ENCODE measurements at places on chromosomes 2 and 18.
A peak's percentile ranks its signal among the peaks of the same experiment; 100 is the strongest.

GRCh38 chr2:71156573-71156972 is 26.1 kb downstream of the MPHOSPH10 start:
- DNase-seq, result no peak

GRCh38 chr2:216959433-216959832 is 99.6 kb upstream of the TNP1 start:
- no peak for DNase-seq

- DNase-seq, result no peak
These were observed 130.1 kb downstream of the RAB3GAP1 start for GRCh38 chr2:135182190-135182589.

GRCh38 chr2:46942143-46942526 is 26.5 kb upstream of the MCFD2 start:
- DNase-seq, result peak; percentile 18

DNA sequence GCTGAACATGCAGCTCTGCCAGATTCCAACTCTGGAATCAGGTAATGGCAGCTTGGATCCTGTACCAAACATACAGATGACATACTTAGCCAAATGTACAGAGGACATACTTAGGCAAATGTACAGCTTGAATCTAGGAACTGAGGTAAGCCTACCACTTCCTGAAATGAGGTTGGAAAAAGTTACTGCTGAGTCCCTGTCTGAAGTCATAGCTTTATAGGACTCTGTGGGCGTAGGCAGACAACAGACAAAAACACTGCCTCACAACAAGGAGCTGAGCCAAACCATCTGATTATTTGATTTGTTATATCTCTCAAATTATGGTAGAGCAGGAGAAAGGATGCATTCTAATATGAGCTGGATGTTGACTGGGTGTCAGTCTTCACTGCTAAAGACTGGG is 290.2 kb upstream of the TCF4 start:
- no peak for DNase-seq

- DNase-seq, result no peak
These were observed 34.2 kb downstream of the MYO7B start for GRCh38 chr2:127569666-127570065.

GRCh38 chr2:120904830-120905234 is 169.2 kb downstream of the GLI2 start:
- DNase-seq, result no peak

GRCh38 chr18:3514312-3515216 is 64.6 kb downstream of the TGIF1 start:
- DNase-seq, result no peak

GRCh38 chr2:10400002-10400401 is 48.1 kb downstream of the ODC1 start:
- no peak for DNase-seq

DNA sequence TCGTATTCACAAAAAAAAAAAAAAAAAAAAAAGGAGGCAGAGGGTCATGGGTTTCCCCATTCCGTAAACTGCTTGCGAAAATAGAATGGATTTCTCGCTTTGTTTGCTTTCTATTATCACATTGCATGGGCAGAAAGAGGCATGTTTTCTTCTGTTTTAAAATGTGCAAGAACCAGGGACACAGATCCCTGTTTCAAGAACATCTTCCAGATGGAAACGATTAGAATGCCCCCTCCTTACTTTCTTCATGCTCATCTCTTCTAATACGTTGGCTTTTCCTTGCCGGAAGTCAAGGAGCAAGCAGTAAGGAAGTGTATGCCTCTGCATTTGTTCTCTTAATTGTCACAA is 51.0 kb upstream of the ZNF516 start:
- no peak for DNase-seq

- DNase-seq, result no peak
These were observed 242.2 kb downstream of the ZNF516 start for GRCh38 chr18:76252880-76253279.

- DNase-seq, result no peak
These were observed 74.7 kb upstream of the ODC1 start for GRCh38 chr2:10522726-10523405.

- no peak for DNase-seq
These were observed 23.3 kb downstream of the RMC1 start for GRCh38 chr18:23526501-23527063.

DNA sequence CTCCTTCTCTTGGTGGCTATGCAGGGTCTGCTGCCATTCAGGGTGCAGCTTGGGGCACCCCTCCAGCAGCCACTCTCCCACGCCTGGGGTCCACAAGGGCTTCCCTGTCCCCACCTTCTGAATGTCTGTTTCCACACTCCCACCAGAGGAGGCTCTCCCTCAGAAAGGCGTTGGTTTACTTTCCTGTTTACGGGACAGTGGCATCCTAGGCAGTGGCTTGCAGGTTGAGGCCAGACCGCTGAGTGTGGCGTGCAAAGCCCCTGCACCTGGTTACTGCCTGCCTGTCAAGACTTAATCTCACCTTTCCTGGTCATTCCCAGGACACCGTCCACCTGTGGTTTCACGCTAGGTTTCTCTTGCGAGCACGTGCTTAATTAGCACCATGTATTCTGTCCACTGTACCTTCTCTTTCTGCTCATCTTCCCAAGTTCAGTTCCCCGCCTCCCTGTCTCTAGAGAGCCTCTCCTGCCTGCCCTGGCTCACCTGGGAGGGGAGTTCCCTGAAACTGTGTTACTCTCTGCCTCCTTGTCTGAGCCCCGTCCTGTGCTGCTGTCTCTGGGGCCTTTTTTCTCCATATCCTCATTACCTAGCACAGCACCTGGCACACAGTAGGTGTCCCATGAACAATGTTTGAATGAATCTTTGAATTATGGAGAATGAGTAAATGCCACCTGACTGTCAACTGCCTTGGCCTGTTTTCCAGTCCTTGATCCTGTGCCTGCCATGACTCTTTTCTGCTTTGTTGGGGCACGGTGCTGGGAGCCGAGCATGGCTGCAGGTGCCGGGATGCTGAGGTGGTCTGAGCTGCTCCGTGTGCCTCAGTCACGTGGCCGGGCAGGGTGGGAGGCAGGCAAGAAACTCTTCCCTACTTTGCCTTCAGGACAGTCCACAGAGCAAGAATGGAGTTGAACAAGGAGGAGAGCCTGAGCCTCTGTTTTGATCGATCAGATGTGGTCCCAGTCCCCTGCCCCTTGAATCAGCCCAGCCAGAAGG is 56.4 kb downstream of the ARHGEF4 start:
- DNase-seq, result no peak

- DNase-seq, result no peak
These were observed 27.1 kb downstream of the BAZ2B start for GRCh38 chr2:159589286-159589685.

GRCh38 chr2:219998107-219998506 is 370.7 kb downstream of the SLC4A3 start:
- no peak for DNase-seq

GRCh38 chr2:191627518-191627917 is 50.4 kb upstream of the NABP1 start:
- DNase-seq, result no peak

GRCh38 chr2:220961143-220961860 is 610.8 kb downstream of the EPHA4 start:
- no peak for DNase-seq

DNA sequence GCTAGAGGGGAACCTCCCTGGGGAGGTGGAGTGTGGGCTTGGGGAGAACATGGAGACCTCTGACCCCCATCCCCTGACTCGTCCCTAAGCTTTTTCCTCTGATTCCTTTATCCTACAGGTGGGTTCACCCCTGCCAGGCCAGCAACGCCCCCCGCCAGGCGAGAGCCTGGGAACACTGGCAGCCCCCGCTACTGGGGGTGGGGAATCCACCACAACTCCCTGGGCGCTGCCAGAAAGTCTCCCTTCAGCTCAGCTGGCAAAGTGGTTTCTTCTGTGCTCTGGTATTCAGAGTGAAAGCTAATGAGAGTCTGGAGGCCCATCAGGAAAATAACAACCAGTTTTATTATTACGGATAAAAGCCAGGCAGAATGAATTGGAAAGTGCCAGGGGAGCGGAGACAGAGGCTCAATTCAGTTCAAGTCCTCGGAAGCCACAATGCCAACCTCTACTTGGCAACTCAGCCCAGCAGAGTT is 2.8 kb downstream of the DIPK1C start:
- no peak for DNase-seq

GRCh38 chr2:240813231-240813921 is 6.6 kb downstream of the KIF1A start:
- no peak for DNase-seq

- DNase-seq, result no peak
These were observed 69.7 kb downstream of the LRATD1 start for GRCh38 chr2:14702258-14702657.

DNA sequence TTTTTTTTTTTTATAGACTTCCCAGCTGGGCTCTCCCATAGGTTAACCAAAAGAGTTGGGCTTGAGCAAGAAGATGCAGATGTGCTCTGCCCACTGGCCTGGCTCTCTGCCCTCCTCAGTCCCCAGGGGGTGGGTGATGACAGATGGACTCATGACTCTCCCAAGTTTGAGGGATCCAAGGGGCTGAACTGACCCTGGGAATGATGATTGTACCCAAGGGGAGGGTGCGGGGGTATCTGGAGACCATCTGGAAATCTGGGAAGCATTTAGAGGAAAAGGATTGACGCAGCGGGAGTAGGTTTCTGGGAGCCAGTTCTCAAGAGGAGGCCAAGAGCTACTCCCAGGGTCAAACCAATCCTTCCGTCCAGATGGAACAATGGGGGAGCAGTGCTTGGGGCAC is 330.8 kb downstream of the CYP26B1 start:
- no peak for DNase-seq

GRCh38 chr18:25230658-25231326 is 121.2 kb downstream of the ZNF521 start:
- DNase-seq, result no peak

GRCh38 chr2:200033929-200034328 is 78.5 kb downstream of the MAIP1 start:
- DNase-seq, result no peak

DNA sequence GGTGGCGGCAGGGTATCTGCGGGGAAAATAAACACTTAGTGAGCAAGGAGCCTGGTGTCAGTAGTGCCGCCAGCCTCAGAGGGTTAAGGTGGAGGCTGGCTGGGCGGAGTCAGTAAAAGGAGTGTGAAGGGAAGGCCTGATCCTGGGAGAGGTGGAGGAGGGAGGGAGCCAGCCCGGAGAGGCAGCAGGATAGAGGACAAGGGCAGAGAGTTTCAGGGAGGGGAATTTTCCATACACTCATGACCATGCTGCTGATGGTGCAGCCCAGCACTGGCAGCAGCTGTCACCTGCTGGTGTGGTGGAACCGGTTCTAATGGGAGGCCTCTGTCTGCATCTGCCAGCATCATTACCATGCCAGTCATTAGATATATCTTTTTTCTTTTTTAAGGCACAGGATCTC is 2.0 kb upstream of the TEX44 start:
- no peak for DNase-seq

DNA sequence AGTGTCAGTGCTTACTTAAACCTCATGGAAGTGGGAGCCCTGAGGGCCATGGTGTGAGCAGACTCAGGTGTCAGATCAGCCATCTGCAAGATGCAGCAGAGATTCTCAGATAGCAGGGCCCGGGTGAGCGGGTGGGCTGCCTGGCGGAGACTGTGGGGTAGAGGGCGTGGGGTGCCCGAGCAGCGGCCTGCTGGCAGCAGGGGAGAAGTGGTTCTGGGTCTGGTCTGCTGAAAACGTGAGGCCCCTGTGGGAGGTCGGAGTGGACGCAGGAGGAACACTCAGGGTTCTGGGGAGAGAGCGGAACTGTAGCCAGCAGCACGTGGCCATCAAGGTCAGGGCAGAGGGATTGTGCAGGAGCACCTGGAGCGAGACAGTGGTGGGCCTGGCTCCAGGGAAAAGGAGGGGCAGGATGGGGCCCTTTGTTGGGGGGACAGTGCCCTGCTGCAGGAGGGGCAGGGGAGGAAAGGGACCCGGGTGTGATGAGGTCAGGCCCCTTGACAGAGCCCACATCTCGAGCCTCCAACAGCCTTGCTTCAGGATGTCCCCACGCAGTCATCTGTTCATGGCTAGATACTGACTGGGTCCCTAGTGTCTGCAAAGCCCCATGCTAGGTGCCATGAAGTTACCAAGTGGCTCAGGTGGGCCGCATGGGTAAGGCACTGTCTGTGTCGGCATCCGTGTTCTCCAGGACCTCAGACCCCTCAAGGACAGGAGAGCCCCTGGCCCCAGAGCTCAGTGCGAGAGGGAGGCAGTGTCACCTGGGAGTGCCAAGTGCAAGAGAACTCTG is 2.7 kb upstream of the ESPNL start:
- no peak for DNase-seq

DNA sequence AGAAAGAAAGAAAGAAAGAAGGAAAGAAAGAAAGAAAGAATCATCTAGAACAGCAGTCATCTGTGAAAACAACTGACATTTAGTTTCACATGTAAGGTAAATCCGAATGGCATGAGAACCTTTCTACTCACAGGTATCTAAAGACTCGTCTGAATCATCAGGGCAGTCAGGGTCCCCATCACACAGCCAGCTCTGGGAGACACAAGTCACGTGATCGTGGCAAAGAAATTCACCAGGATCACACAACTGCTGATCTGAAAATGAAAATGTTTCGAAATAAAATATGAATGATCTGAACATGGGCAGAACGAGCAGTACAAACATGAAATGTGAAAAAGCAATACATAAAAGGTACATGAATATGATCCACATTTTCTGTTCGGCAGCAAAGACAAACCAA is 320.7 kb downstream of the LRP1B start:
- no peak for DNase-seq

- no peak for DNase-seq
These were observed 173.5 kb upstream of the FOSL2 start for GRCh38 chr2:28219138-28219537.

DNA sequence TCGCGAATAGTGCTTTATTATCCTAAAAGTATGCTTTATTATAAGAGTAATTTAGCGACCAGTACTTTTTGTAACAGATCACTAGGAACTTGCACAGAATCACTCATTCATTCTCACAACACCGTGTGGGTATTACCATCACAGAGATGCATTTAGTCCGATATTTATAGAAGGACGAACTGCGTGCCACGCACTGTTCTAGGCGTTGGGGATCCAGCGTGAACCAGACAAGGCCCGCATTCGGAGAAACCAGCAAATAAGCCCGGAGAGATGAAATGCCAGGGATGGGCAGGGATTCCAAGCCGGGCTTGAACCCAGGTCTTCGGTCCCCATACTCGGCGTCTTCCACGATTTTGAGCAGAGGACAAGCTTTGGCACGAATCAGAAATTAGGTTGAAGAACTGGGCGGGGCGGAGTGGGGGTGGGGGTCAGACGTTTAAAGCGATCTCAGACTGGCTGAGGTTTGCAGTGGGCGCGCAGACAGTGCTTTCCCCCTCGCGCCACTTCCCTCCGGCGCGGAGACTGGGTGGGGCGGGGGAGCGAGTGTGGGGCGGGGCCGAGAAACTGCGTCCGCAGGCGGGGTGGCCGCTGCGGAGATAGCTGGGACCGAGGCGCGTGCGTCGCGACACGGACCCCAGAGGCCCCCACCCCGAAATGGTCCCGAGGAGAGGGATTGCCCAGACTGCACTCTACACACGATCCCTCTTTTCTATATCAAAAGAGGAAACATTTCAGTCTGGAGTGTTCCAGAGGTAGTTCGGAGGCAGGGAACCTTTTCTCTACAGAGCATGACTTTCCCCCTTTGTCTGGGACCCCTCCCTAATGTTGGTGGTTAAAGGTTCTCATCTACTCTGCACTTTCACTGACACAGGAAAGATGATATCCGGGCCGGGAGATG is 1.1 kb upstream of the CXCR4 start:
- DNase-seq, result peak; percentile 81

- no peak for DNase-seq
These were observed 43.7 kb upstream of the DARS1 start for GRCh38 chr2:136029149-136029548.

- DNase-seq, result peak; percentile 72
These were observed 46.1 kb downstream of the TMEM185B start for GRCh38 chr2:120177001-120177621.

- DNase-seq, result no peak
These were observed 679.0 kb upstream of the ID2 start for GRCh38 chr2:8002765-8003393.

GRCh38 chr2:103435010-103435409 is 673.2 kb downstream of the TMEM182 start:
- DNase-seq, result no peak

All from activated naive CD4-positive, alpha-beta T cell (primary cell).